CD4-positive, alpha-beta T cell treated with Interleukin-6 at 100 ng/mL for 8 hours (primary cell): ENCODE measurements at places on chromosomes 7 and 10.

DNA sequence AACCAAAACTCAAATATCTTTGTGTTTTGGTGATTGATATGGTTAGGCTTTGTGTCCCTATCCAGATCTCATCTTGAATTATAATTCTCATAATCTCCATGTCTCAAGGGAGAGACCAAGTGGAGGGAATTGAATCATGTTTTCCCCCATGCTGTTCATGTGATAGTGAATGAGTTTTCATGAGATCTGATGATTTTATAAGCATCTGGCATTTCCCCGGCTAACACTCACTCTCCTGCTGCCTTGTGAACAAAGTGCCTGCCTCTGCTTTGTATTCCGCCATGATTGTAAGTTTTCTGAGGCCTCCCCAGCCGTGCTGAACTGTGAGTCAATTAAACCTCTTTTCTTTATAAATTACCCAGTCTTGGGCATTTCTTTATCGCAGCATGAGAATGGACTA lies 419.5 kb downstream of the SH2D4B start:
- DNase-seq = no peak

DNA sequence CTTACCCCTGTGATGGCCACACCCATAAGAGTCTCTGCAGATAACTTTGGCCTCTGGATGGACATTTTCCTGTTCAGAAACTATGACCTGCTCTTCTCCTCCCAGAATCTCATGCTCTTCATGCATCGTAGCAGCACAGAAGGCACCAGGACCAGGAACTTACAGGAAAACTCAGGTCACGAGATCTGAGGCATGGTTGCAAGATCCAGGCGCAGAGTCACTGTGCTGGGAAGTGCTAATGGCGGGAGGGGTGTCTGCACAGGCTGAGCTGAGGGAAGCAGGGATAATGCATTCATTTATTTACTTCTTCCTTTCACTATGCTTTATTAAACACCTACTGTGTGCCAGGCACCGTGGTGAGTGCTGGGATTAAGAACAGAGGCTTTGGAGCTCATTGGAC lies 48.2 kb upstream of the LOXL4 start:
- no peak for DNase-seq

DNA sequence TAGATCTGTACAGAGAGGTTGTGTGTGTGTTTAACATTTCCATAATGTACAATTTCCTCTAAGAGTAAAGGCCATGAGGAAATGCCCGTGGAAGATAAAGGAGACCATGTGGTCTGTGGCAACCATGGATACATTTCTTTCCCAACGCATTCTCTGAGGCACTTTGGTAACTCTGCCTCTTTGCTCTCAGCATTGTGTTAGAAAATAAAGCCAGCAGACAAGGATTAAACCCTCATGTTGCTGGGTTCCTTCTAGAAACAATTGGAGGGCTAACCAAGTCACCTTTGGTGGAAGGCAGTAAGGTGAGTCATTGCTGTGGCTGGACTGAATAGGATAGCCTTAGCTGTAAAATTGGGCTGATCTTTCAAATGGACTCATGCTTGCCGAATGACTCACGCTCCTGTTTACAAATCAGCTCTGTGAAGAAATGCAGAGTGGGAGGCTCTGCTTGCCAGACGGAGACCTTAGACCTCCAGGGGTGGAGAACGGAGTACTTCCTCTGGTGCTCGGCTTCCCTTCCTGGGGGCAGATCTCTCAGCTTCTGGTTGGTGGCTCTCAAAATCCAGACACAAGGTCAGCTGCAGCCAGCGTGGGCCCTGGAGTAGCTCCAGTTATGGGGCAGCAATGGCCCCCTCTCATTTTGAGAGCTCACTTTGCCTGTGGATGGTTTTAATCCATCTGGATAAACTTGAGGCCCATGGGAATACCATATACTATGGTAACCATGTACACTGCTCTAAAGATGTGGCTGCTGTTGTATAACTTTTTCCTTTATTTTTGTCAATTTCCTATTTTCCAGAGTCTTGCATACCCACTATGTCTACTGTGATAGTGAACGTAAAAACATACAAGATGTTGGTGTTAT lies 137.3 kb downstream of the TCF7L2 start:
- no peak for DNase-seq

- DNase-seq = no peak
Observed at GRCh38 chr7:3844540-3845151, 543.6 kb downstream of the SDK1 start.
